ENCODE measurements at places on chromosomes 6 and 20.

DNA sequence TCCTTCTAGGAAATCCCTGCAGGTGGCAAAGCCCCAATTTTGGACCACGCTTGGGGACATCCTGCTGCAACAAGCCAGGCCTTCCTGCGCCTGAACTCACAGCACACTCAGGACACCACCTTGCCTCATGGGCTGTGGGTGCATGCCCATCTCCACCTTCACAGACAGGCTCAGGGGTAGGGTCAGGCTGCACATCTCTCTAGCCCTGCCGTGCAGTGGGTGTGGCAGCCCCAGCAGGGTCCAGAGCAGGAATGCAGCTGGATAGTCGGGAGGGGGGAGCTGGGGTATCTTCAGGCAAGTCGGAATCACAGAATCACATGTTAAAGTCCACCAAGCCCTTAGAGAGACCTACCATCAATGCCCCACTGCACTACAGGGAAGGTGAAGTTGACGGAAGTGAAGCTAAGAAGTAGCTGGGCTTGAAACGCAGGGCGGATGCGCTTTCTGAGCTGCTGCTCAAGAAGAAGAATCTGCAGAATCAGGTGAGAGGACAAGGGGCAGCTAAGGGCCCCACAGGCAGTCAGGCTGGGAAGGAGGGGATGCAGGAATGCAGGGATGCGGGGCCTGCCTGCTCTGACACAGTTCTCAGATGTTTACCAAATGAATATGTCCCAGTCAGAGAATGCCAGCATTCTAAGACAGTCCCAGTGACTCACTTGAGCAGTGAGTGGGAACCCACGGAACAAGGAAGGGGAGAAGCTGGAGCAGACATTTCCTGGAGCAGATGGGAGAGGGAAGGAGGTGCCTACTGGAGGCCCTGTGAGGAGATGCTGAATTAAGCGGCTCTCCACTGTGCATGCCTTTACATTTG is 11.3 kb downstream of the SERPINB6 start:
- no peak for DNase-seq

DNA sequence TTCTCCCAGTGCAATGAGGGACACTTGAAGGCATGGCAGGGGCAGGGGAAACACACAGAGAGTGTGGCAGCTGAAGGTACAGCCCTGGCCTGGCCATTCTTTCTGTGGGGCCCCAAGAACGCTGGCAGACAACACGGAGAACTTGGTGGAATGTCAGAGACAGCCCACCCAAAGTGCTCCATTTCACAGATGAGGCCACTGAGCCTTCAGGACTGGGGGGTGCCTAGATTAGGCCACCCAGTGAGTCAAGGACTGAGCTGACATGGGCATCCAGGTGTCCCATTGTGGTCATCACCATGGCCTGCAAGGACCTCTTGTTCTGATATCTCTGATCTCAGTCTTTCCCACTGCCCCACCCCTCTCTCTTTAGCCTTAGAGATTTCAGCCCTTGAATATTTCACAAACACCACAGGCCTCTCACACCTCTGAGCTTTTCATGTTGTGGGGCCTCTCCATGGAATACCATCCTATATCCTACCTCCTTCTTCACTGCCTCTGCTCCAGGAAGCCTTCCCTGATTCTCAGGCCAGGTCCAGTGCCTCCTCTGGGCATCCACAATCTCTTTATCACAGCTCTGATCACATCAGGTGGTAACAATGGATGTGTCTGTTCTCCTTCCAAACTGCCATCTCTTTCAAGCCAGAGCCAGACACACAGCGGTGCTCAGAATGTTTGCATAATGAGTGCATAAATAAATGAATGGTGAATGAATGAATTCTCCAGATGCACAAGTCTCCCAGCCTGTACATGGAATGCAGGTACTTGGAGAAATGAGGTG is 2.0 kb upstream of the RSPO4 start:
- no peak for DNase-seq

DNA sequence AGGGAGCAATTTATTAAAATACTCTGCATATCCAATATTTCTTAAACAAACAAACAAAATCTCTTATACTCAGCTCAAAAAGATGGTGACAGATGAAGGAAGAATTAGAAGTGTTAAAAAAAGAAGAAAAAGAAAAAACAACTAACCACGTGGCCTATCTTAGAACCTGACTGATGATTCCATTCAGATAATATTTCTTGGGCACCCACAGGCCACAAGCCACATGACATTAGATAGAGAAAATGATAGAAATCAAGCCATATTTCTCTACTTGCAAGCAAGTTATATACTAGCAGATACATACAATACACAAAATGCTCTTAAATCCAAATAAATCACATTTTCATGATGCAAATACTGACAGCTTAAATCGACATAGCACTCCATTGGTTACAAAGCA is 14.5 kb upstream of the RAMACL start:
- no peak for DNase-seq

DNA sequence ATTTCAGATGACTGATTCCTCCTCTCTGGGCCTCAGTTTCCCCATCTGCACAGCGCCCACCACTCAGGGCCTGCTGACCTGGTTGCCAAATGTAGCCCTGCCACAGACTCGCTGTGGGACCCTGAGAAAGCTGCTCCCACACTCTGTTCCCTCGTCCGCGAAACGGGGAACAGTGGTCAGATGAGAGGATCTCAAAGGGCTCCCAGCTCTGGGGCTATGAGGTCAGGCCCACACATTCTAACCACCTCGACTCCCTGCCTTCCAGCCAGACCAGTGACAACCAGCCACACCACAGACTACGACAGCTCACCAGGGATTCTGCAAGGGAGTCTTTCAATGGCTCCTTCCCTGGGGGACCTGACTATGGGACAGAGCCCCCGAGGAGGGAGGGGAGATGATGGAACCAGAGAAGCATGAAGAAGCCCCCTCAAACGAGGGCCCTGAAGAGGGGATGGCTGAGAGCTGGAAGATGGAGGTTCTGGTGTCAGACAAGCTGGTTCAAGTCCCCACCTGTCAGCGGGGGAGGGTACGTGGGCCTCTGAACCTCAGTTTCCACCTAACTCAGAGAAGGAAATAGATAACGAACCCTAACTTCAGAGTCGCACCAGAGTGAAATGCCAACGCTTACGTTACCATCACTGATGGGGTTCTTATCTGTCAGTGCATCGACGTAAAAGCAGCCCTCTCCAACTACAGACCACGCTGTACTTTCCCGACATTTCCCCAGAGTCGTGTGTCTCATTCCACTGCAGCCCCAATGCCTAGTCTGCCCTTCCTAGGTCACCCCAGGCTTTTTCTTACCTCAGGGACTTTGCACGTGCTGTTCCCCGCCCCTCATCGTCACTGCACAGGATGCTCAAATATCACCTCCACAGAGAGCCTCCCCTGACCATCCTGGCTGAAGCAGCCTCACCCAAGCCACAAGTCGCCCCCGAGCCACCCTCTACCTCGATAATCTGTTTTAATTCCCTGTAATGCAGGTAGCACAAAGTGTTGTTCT is 60.5 kb downstream of the PREX1 start:
- DNase-seq = no peak

- no peak for DNase-seq
Observed at GRCh38 chr6:21898107-21898796, 304.7 kb downstream of the SOX4 start.

- DNase-seq = no peak
Observed at GRCh38 chr20:46704714-46705377, 4.6 kb upstream of the SLC2A10 start.

- DNase-seq = no peak
Observed at GRCh38 chr6:162181741-162182401, 545.7 kb downstream of the PRKN start.

- no peak for DNase-seq
Observed at GRCh38 chr6:116017546-116018295, 43.0 kb downstream of the FRK start.

DNA sequence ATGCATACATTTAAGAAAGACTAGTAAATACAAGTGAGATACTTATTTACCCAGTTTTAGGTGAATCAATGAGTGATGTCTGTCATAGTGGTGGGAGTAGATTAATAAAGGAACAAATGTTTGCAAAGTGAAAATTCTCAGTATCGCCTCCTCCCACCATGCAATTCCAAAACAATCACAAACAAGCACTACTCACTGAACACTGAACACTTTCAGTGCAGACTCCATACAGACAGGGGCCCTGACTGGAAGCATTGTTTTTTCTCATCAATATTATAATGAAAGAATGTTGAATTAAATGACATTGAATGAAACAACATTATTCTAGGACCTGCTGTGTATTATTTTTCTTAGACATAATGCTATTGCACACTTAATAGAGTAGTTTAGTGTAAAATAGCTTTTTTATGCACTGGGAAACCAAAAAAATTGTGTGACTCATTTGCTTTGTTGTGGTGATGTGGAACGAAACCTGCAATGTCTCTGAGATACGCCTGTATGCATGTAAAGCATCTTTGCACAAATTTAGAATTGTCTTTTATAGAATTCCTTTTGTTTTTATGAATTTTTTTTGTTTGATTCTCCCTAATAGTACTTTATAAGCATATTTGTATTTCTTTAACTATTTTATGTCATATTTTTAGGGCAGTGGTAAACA is 317.5 kb downstream of the UTRN start:
- no peak for DNase-seq

- DNase-seq = no peak
Observed at GRCh38 chr20:4966826-4967751, 34.2 kb downstream of the SLC23A2 start.

DNA sequence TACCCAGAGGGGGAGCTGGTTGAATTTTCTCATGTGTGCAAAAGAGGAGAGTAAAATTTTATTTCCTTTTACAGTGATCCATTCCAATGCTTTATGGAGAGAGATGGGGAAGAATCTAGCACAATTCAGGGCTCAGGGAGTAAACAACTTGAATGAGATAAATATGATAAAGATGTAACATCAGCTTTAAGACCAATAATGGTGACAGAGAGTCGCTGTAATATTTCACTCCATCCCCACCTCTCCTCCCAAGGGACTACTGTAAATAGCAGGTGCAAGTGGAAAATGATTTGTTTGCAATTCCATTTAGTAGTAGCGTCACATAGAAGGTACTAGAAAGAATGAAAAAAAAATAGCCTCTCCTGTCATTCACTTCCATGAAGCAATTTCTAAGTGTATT is 4.8 kb downstream of the CRISP3 start:
- DNase-seq = no peak

DNA sequence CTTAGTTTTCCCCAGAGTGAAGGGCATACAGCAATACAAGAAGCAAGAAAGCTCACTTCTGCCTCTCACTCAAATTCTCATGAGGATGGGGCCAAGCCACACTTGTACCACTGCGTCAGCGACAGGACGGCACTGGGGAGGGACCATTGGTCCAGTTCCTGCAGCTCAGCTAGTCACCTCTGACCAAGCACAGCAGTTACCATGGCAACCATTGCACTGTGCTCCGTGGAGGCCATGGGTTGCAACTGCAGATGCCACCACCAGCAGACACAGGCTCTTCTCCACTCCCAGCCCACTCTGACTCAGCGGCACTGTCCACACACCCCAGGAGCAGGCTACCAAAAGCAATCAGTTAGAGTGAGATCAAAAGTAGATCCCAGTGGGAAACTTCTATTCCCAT is 441.1 kb upstream of the ARID1B start:
- DNase-seq = no peak

DNA sequence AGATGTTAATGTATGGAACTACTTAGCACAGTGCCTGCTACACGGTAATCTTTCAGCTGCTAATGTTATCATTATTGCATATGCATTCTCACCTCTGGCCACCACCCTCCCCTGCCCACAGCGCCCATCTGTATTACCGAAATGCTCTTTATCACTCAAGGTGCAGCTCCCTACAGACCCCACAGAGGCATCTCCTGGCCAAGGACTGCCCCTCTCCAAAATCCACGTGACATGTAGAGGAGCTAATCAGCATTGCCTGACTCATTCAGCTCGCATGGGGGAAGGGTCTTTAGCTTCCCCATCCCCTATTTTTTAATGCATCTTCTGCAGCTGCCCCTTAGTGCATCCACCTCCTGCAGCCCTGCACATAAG is 41.8 kb downstream of the SLC22A23 start:
- DNase-seq = no peak

- DNase-seq = no peak
Observed at GRCh38 chr6:120498711-120499110, 835.6 kb downstream of the TBC1D32 start.

- DNase-seq = no peak
Observed at GRCh38 chr6:142934106-142934505, 10.9 kb downstream of the HIVEP2 start.

GRCh38 chr20:48916699-48917098 is 4.8 kb upstream of the ARFGEF2 start:
- DNase-seq = no peak

DNA sequence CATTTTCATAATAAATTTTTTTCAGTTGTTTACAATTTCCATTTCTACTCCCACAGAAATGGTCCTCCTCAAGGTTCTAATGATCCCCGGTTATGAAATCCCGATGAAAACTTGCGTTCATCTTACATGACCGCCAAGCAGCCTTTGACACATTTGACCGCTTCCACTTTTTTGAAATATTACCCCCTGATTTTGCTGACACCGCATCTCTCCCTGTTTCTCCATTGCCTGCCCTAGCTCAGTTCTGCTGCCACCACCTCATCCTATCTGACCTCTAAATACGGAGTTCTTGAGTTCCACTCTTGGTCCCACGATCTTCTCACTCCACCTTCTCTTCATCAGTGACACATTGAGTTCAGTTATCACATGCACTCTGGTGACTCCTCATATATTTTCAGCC is 74.1 kb downstream of the SLC35B3 start:
- DNase-seq = no peak

GRCh38 chr20:11255860-11256259 is 582.1 kb upstream of the JAG1 start:
- DNase-seq = no peak

- no peak for DNase-seq
Observed at GRCh38 chr6:98832284-98833056, 1.9 kb upstream of the POU3F2 start.

- DNase-seq = no peak
Observed at GRCh38 chr20:53335555-53335954, 258.1 kb downstream of the ZNF217 start.

GRCh38 chr6:158194487-158195280 is 26.5 kb downstream of the GTF2H5 start:
- no peak for DNase-seq

GRCh38 chr6:159790956-159791598 is 810 bp downstream of the MRPL18 start:
- DNase-seq = no peak

- DNase-seq = no peak
Observed at GRCh38 chr6:36514554-36515456, 32.5 kb downstream of the STK38 start.

- no peak for DNase-seq
Observed at GRCh38 chr6:13538084-13538483, 36.3 kb upstream of the SIRT5 start.

DNA sequence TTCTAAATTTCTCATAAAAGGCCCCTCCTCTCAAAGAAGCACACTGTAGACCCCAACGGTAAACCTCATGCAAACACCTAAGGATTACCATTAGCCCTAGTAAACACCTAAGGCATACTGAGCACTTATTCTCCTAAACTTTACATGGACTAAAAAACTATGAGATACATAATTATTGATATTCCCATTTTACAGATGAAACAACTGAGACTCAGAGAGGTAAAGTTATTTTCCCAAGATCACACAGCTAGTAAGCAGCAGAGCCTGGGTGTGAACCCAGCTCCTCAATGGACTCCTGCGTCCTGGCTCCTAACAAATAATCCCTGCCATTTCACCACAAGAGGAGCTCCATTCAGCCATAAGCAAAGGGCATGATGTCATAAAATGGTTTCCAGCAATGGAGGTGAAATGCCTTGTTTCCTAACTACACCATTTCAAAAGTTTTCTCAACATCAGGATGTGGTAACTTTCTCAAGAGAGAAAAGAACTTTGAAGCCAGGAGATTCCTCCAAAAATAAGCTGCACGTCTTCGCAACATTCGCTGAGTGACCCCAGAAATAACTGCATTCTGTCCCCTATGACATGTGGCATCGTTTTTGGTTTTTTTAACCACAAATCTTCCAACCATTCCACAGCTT is 4.1 kb downstream of the ATP9A start:
- no peak for DNase-seq
